ENCODE measurements at places on chromosomes 1 and 21.

- DNase-seq: no peak
Measured at GRCh38 chr1:96721053-96721415, 550 bp upstream of the PTBP2 start.

GRCh38 chr21:45769294-45769693 lies 125.8 kb downstream of the PCBP3 start:
- DNase-seq: no peak

- DNase-seq: no peak
Measured at GRCh38 chr1:237864338-237865244, 26.1 kb downstream of the ZP4 start.

GRCh38 chr1:159171254-159171687 lies at the start of gene CADM3:
Gene CADM3 (plus strand): TSS chr1:159171615. CDS start chr1:159171766, 151 bp downstream.
- DNase-seq: no peak

- DNase-seq: no peak
Measured at GRCh38 chr1:65176591-65176990, 28.6 kb downstream of the AK4 start.

DNA sequence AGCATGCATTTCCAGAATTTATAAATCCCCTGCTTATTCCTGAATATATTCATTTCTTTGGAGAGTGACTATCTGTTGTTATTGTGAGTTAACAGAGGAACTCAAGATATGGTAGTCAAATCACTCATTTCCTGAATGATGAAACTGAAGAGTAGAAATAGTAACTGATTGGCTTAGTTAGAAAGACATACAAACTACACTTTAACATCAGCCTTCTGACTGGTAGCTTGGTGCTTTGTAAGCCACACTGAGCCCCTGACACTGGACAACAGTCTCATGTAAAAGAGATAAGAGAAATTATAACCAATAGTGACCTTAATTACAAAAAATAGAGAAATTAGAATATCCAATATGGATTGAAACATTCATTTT lies 4.8 kb downstream of the GBP7 start:
- no peak for DNase-seq

DNA sequence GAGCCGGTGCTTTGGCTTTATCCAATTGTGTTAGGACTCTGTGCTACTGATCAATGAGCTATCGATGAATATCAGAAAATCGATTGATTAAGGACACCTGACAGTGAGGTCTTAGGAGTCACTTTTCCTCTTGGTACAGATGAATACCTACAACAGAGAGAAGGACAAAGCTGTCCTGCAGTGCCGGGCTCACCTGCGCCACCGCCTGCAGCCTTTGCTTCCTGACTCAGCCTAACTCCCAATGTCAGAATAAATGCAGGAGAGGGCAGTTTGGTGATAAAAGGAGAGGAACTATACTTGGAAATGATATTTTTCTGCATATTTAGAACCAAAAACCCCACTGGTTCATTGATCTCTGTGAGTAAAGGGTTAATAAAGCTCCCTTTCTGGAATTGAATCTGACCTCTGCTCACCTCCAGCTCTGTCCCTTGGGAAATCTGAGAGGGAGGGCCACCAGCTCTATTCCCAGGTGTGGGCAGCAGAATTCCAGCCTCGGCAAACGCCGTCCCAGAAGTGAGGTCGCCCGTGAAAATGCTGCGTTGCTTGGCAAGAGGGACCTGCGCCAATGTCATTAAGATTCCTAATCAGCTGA lies 39.3 kb downstream of the POFUT2 start:
- no peak for DNase-seq

DNA sequence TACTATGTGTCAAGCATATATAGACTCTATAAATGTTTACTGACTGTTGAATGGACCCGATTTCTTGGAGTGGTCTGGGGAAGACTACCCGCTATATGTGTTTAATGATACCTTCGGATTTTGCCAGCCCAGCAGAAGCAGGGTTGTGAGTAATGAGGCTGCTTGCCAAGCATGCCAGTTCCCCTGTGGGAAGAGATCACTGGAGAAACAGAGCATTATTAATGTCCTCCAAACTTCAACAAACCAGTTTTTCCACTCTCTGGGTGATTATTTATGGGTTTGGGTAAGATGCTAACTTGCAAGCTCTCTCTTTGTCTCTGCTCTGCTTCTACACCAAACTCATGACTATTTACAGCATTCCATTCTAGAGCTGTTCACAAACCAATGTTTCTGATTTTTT lies 25.1 kb upstream of the PHGDH start:
- peak; percentile 49 for DNase-seq

GRCh38 chr1:50877641-50878040 lies 82.4 kb downstream of the FAF1 start:
- DNase-seq: no peak

DNA sequence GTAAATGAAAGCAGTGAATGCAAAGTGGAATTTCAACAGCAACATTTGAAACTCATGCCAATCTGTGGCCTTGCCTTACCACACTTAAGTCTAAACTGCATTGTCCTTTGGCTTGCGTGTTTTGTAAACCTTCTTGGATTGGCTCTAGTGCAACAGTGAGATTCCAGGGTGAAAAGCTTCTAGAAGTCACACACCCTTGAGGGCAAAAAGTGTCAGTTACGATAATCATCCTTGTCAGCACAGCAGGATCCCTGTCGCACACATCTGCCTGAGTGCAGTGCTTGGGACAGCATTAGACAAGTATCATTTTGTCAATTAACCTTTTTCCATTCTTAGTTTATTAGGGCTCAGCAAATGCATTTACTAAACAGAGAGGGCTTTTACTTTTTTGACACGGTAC lies 243.4 kb upstream of the PTBP2 start:
- peak; percentile 8 for DNase-seq

DNA sequence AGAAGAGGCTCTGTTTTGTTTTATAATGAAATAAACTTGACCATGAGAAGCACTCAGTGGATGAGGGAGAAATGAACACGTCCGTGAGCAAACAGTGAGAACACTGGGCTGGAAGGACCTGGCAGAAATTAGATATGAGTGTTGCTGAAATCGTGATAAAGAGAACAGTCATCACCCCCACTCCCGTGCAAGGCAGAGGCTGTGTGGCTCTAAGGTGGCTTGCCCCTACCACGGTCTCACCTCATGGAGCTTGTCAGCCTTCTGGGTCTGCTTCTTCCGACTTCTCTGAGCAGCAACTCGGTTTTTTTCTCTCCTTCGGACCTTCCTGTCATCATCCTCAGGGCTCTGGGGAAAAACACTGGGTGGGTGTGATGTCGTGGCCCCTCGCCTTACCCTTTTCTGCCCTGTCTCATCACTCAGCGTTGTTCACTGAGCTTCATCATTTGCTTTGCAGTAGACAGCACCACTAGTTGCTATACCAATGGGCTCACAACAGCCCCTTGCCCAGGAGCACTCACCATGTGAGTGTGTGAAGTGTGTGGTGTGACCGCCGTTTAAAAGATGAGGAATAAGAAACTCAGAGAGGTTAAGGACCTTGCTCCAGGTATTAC lies 2.8 kb downstream of the BATF3 start:
- DNase-seq: no peak

DNA sequence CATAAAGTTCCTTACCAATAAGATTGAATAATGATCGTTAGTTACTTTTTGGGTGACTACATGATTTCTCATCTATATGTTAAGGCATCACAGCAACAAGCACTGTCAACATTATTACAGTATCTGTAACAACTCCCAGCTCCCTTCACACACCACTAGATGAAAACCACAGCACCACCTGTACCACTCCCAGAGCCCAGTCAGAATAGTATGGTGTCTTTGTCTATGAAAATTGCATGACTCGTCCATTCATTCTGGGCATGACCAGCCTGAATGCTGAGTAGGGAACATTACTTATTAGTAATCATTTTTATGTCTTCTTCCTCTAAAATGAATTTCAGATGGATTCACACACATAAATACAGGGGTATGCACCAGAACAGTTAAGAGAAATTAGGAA lies 7.0 kb downstream of the OLFML2B start:
- no peak for DNase-seq

DNA sequence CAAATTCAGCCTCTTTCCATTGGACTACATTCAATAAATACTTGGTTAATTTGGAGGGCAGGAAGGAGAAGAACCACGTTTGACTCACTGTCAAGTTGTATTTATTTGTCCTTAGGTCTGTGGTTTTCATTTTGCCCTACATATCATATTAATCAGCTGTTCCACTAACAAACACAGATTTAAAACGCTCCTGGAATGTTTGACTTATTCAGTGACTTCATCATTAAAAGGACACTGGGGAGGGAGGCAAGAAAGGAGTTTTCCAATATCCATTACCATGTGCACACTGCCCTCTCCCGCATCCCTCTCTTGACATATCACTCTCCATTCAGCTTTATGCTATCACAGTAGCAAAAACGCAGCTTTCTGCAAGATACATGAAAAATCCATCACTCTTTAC lies 98.2 kb upstream of the C1orf87 start:
- no peak for DNase-seq

DNA sequence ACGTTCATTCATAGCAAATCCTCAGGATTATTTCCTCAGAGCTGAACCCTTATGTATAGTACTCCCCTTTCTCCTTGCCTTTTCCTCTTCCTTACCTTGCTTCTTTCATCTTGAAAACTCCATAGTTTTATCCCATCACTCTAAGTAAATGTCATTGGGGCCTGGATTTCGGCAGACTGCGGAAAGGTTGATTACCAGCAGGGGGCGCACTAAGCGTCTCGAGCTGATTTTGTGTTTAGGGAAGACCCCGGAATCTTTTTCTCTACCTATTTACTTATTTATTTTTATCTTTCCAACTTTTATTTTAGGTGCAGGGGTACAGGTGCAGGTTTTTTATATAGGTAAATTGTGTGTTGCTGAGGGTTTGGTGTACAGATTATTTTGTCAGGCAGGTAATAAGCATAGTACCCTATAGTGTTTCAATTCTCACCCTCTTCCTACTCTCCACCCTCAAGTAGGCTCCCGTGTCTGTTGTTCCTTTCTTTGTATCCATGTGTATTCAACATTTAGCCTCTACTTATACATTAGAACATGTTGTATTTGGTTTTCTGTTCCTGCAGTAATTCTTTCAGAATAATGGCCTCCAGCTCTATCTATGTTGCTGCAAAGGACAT lies 11.4 kb upstream of the MTARC1 start:
- DNase-seq: no peak

DNA sequence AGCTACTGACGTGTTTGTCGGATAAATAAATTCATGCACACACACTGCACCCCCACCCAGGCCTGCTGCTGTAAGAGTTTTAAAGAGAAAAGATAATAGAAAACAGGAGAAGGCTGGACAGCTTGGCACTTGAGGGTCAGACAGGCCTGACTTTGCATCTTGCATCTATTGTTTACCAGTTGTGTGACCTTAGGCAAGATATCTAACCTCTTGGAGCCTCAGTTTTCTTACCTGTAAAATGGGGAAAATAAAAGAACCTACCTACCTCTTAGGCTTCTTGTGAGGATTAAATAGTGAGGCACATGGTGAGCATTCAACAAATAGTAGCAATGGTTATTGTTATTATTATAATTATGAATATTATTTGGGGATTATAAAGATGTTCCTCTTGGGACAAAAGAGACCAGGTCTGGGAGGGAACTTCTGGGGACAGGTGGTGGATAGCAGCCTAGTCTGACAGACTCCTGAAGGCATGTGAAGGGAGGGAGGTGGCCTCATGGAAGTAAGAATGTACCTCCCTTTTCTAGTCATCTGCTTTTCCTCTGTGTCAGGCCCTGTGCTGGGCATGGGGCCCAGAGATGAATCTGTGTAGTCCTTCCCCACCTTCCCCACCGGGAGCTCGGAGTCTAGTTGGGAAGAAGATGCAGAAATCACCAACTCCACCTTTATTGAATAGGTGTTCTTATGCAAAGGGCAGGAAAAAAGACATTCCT lies 18.3 kb upstream of the EPB41 start:
- no peak for DNase-seq

DNA sequence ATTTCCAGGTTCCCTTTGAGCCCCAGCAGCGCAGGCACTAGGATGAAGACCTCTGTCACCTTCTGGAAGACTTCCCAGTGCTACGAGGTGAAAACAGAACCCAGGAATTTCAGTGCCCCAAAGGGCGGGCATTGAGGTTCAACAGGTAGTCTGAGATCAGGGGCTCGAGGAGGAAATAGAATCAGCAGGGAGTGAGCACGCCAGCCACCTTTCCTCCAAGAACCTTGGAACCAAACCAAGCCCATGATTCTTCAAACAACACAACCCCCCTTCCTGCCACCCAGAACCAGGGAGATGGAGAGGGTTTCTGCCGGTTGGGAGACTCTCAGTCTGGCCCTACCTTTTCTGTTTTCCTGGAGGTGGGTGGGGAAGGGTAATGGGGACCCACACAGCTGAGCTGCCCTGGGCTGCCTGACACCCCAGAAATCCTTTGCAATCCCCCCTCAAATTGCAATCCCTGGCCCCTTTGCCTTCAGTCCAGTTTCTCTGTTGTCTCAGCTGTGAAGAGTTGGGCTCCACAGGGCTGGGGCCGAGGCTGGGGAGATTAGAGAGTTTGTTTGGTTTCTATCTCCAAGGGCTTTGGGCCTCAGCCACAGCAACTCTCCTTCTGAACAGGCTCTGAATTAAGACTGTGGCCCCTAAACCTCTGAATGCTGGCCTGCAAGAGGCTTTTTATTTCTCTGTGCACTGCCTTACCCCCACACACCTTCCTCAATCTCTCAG lies 11.9 kb downstream of the SLC41A1 start:
- DNase-seq: no peak

DNA sequence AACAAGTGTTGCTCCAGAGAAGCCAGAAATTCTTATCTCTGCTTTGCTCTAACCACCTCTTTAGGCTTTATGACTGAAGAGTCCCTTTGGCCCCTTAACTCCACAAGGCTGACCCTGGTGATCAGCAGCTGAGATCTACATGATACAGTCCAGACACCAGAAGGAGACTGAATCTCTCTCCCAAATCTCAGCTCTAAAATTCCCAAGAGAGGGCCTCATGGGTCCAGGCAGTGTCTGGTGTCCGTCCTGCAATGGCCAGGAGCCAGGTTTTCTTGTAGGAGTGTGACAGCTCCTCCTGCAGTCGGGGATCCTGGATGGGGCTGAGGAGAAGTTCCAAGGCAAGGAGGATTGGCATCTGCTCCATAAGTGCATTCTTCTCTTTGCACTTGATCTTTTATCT lies 35.3 kb downstream of the L1TD1 start:
- no peak for DNase-seq

- no peak for DNase-seq
Measured at GRCh38 chr1:150610576-150610975, 18.8 kb downstream of the ENSA start.

DNA sequence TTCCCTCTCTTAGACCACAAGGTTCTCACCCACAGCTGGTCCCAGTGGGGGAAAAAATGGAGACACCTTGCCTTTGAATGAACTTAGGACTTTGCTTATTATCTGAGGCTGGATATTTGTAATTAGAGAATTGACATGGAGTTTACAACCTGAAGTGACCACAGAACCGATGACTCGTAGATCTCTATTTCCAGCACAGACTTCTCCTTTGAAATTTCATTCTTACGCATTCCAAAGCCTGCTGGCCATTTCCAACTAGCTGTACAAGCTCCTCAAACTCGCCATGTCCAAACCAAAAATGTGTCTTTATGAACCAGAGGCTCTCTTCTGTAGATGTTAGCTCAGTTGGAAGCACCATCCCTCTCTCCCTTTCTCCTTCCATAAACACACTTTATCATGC lies 12.0 kb downstream of the RAB7B start:
- no peak for DNase-seq

GRCh38 chr1:25724201-25724600 lies 75.8 kb upstream of the SELENON start:
- no peak for DNase-seq

GRCh38 chr1:34405266-34405959 lies 228.7 kb downstream of the C1orf94 start:
- no peak for DNase-seq

Measured in NCI-H1417 treated with DMSO at 0.1 percent for 48 hours (cell line).